NCI-H1930 (cell line): ENCODE measurements at places on chromosomes 7 and 10.

GRCh38 chr7:151823566-151824372 lies 53.1 kb downstream of the PRKAG2 start:
- DNase-seq: no peak

DNA sequence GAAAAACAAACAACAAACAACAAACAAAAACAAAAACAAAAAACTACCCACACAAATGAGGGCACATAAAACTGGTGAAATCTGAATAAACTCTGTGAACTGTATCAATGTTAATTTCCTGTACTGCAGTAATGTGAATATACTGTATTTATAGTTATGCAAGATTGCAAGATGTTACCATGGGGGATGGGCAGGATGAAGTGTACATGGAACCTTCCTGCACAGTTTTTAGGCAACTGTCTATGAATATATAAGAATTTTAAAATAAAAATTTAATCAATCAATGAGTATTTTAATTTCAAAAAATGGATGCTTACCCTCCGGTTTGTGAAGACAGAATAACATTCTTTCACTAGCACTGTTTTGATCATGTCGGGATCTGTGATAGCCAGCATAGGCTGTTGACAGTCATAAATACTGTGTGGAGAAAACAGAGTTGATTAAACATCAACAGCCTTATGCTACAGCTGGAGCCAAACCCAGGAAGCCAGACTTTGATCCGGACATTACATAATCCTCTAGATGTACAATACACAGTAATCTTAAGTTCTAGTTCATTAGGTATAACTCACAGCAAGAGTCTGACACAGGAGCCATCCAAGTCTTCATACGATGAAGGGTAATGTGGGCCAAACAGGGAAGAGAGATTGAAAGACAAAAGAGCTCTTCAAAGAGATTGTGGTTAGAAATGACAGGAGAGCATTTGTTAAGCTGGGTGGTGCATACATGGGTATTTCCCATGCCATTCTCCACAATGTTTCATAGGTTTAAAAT lies 14.8 kb downstream of the CYP3A7 start:
- DNase-seq: no peak

- no peak for DNase-seq
Observed at GRCh38 chr7:22662036-22662435, 65.0 kb upstream of the IL6 start.

DNA sequence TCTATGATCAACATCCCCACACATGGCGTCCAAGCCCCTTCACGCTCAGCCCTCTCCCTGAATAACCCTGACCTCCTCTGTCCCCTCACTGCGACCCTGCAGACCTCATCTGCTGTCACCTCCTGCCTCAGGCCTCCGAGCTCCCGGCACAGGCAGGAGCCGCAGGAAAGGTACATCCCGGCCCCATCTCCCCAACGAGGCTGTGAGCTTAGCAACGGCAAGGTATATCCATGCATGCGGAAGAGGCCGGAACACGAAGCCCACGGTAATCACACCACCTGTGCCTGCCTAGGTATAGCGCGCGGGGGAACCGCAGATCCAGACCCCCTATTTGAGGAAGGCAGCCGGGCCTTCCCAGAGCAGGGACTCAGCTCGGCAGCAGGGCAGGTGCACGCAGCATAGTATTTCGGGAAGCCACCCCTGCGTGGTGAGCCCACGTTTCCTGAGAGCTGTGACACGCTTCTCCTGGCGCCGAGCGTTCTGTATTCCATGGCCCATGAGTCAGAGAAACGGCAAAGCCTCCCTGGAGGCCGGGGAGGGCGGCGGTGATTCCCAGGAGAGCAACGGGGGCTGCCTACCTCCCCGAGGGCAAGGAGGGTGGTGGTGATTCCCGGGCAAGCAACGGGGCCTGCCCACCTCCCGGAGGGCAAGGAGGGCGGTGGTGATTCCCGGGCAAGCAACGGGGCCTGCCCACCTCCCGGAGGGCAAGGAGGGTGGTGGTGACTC lies 50.1 kb upstream of the DNAAF5 start:
- no peak for DNase-seq

- no peak for DNase-seq
Observed at GRCh38 chr10:42112331-42113157, 525.8 kb downstream of the ZNF33B start.

DNA sequence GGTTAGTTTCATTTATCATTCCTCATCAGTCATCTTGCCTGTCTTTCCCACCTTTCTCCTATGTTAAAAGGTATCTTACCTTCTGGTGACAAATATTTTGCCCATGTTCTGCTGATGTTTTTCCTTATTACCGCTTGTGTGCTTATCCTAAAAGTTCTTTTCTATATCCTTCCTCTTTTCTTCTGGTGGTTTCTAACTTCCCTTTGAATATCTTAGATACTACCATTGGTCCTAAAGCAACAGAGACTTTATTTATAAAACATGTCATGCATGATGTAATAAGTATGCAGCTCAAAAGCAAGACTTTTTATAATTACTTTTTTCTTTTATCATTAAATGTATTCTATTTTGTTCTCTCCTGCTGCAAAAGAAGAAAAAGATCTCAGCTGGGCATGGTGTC lies 24.8 kb downstream of the TBC1D12 start:
- no peak for DNase-seq

- DNase-seq: no peak
Observed at GRCh38 chr7:112501801-112502503, 21.2 kb downstream of the LSMEM1 start.

DNA sequence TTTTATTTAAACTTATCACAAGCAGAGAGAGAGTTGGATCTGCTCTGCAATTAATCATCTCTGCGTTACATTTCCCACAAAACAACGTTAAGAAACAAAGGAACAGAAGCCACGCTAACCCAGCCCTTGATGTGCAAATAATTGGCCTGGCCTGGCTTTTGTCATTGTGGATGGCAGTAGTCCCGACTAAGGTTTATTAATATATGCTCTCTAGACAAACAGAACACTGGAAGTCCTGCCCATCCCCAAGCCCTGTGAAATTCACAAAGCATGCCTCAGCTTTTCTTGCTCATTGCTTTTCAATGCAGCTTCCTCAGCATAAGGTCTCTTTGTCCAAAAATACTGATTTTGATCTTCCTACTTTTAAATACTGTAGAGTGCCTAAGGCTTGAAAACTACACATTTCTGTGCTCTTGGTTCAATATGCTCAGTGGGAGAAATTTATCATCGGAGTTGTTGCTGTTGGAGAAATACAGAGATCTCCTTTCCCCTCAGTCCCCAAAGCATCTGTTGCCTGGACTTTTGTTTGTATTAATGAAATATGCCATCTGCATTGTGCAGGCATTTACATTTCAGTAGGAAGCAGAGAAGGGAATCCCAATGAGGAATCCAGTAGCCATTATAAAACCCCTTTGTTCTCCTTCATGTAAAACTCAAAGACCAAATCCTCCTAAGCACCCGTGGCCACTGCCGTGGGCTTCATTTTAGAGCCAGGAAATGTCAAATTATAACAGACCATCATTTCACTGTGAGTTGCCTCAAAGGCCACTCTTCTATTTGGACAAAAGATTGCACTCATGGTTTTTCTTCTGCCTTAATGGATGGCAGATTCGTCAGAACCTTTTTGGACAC lies 61.1 kb downstream of the SORCS1 start:
- no peak for DNase-seq
